Nephron progenitor cell (in vitro differentiated cells): ENCODE measurements at places on chromosomes 13 and 19.

DNA sequence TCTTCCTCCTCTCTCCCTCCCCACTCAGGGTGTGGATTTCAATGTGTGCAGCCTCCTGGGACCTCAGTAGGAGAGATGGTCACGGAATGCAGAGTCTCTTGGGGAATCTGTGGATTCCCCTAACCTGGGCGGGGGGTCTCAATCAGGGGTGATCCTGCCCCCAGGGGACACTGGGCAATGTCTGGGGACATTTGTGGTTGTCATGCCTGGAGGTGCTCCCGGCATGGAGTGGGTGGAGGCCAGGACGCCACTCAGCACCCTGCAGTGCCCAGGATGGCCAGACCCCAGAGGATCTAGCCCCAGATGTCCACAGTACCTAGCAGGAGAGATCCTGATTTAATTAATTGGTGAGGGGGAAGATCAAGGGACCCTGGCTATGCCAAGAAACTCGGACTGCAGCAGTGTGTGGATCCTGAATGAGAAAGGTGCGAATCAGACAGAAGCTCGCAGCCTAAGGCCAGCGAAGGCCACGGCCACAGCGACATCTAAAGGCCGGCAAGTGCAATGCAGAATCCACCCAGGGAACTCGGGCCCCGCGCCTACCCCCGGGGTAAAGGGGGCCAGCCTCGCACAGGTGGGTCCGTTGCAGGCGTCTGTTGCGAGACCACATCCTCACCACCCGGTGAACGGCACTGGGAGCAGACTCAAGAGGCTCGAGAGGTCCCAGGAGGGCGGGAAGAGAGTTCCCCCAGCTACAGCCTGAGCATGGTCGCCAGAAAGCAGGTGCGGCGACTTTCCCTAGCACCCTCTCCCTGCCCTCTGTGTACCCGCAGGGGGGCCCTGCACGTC lies 88.8 kb downstream of the GNG7 start:
- H3K36me3 ChIP-seq: no peaks in the 10 kb centered on the region
- H3K4me1 ChIP-seq: peaks cover 9% of the 10 kb centered on the region
- no peak overlapping the region for H3K4me3 ChIP-seq
- DNase-seq: peak; percentile 58
- peaks cover 22% of the 10 kb centered on the region for H3K27me3 ChIP-seq

DNA sequence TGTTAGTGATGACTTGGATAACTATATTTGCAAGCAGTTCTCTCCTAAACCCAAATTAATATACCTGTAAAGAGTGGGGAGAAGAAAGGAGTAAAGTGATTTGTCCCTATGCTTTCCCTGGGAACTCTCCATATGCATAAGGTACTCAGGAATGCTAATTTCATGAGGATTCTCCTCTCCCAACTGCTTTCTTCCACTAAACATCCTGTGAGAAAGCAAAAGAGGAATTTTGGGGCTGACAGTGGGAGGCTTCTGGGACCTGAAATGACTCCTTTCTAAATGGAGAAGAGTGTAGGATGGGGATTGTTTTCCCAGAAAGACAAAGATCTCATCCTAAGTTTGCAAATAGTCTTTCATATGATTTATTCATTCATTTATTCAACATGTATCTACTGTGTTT lies 250.5 kb downstream of the TDRD3 start:
- no peak overlapping the region for H3K4me3 ChIP-seq
- no peak overlapping the region for H3K27ac ChIP-seq
- H3K4me1 ChIP-seq: peaks cover 35% of the 10 kb centered on the region

GRCh38 chr13:95754069-95754468 lies 77.1 kb downstream of the DNAJC3 start:
- no peak for DNase-seq
- no peak overlapping the region for H3K4me3 ChIP-seq
- H3K27me3 ChIP-seq: no peaks in the 10 kb centered on the region
- peaks cover 17% of the 10 kb centered on the region for H3K36me3 ChIP-seq
- H3K27ac ChIP-seq: no peak overlapping the region

GRCh38 chr19:10603873-10604459 lies 16.9 kb upstream of the AP1M2 start:
- H3K4me3 ChIP-seq: peak overlapping the region; percentile 88
- H3K27ac ChIP-seq: peak overlapping the region; percentile 91
- DNase-seq: no peak
- peaks cover 31% of the 10 kb centered on the region for H3K27me3 ChIP-seq
- H3K4me1 ChIP-seq: peaks cover 19% of the 10 kb centered on the region

DNA sequence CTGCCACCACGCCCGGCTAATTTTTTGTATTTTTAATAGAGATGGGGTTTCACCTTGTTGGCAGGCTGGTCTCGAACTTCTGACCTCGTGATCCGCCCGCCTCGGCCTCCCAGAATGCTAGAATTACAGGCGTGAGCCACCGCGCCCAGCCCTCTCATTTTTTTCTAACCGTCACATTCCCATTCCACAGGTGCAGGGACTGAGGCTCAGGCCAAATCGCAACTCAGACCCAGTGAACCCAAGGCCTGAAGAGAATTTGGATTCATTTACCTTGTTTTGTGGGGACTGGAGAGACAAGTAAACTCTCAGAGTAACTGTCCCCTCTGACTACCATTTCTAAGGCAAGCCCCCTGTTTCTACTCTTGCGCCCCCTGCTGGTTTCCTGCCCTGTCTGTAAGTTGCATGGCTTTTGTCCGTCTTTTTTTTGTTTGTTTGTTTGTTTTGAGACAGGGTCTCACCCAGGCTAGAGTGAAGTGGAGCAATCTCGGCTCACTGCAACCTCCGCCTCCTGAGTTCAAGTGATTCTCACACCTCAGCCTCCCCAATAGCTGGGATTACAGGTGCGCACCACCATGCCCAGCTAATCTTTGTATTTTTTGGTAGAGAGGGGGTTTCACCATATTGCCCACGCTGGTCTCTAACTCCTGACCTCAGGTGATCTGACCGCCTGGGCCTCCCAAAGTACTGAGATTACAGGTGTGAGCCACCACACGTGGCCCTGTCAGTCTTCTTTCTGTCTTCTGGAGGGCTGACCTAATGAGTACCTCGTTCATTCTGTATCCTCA lies 2.3 kb upstream of the STRN4 start:
- no peak overlapping the region for H3K27ac ChIP-seq
- peak overlapping the region; percentile 57 for H3K4me3 ChIP-seq
- DNase-seq: peak; percentile 81
- H3K4me1 ChIP-seq: peaks cover 19% of the 10 kb centered on the region
- H3K36me3 ChIP-seq: peaks cover 36% of the 10 kb centered on the region
- H3K27me3 ChIP-seq: peaks cover 2% of the 10 kb centered on the region

- no peak for DNase-seq
- H3K27me3 ChIP-seq: peaks cover 27% of the 10 kb centered on the region
- H3K27ac ChIP-seq: peak overlapping the region; percentile 99
- H3K36me3 ChIP-seq: peaks cover 12% of the 10 kb centered on the region
- H3K4me3 ChIP-seq: peak overlapping the region; percentile 77
Observed at GRCh38 chr19:39518458-39518857, 3.5 kb downstream of the SELENOV start.

DNA sequence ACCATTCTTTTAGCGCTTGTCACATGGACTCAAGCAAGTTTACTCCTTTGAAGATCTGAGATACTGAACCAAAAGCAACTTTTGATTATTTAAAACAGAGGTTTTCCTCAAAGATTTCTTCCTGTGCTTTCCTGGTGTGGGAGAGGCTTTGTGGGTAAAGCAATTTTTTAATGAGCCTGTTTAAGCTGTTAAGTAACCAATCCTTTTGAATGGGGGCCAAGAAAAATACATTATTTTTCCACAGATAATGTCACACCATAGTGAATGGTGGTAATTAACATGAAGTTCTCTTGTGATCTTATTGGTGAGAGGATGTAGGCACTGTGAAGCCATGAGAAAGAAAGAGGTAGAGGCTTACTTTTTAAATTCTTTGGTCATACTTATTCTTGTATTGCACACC lies 55.8 kb upstream of the OBI1 start:
- DNase-seq: no peak
- H3K27ac ChIP-seq: no peak overlapping the region
- H3K27me3 ChIP-seq: no peaks in the 10 kb centered on the region

- no peak overlapping the region for H3K4me3 ChIP-seq
- no peaks in the 10 kb centered on the region for H3K36me3 ChIP-seq
- H3K4me1 ChIP-seq: no peaks in the 10 kb centered on the region
- H3K27me3 ChIP-seq: peaks cover 3% of the 10 kb centered on the region
- no peak overlapping the region for H3K27ac ChIP-seq
Observed at GRCh38 chr19:14015524-14016035, 9.5 kb upstream of the RFX1 start.

GRCh38 chr19:39474139-39474620 lies 6.5 kb upstream of the TIMM50 start:
- no peak overlapping the region for H3K27ac ChIP-seq
- DNase-seq: peak; percentile 91
- no peaks in the 10 kb centered on the region for H3K4me1 ChIP-seq
- H3K36me3 ChIP-seq: peaks cover 58% of the 10 kb centered on the region
- H3K27me3 ChIP-seq: peaks cover 4% of the 10 kb centered on the region

DNA sequence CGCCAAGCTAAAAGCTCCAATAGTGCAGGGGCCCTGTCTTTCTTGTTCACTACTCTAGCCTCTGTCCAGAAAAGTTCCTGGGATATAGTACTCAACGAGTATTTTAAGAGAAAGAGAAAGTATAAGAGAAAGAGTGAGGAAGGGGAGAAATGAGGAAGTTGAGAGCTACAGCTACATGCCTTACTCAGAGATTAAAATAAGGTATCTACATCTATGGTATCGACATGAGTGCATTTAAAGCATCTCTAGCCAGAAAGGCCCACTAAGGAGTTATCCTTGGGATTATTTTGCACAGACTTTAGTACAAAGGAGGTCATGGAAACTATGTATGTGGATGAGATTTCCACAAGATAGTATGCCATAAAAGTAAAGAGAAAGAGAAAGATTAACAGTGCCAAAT lies 28.5 kb downstream of the MYCBP2 start:
- DNase-seq: no peak
- H3K36me3 ChIP-seq: peaks cover 26% of the 10 kb centered on the region
- H3K4me3 ChIP-seq: no peak overlapping the region
- H3K27me3 ChIP-seq: no peaks in the 10 kb centered on the region
- H3K27ac ChIP-seq: no peak overlapping the region
- no peaks in the 10 kb centered on the region for H3K4me1 ChIP-seq

- DNase-seq: no peak
- peaks cover 45% of the 10 kb centered on the region for H3K4me1 ChIP-seq
- H3K36me3 ChIP-seq: peaks cover 12% of the 10 kb centered on the region
- no peaks in the 10 kb centered on the region for H3K27me3 ChIP-seq
- H3K27ac ChIP-seq: no peak overlapping the region
- no peak overlapping the region for H3K4me3 ChIP-seq
Observed at GRCh38 chr19:18465964-18466339, 28.0 kb upstream of the ISYNA1 start.

- peaks cover 3% of the 10 kb centered on the region for H3K27me3 ChIP-seq
- H3K4me1 ChIP-seq: peaks cover 21% of the 10 kb centered on the region
- H3K27ac ChIP-seq: no peak overlapping the region
Observed at GRCh38 chr13:42788601-42789000, 7.2 kb downstream of the FAM216B start.

GRCh38 chr13:22893204-22893603 lies 287.6 kb upstream of the SGCG start:
- no peak overlapping the region for H3K4me3 ChIP-seq
- H3K36me3 ChIP-seq: peaks cover 49% of the 10 kb centered on the region
- H3K27ac ChIP-seq: peak overlapping the region; percentile 30
- DNase-seq: no peak

GRCh38 chr19:8673276-8673891 lies 25.2 kb downstream of the ACTL9 start:
- H3K4me1 ChIP-seq: no peaks in the 10 kb centered on the region
- H3K4me3 ChIP-seq: no peak overlapping the region
- H3K27ac ChIP-seq: no peak overlapping the region
- peaks cover 27% of the 10 kb centered on the region for H3K27me3 ChIP-seq
- peaks cover 4% of the 10 kb centered on the region for H3K36me3 ChIP-seq

DNA sequence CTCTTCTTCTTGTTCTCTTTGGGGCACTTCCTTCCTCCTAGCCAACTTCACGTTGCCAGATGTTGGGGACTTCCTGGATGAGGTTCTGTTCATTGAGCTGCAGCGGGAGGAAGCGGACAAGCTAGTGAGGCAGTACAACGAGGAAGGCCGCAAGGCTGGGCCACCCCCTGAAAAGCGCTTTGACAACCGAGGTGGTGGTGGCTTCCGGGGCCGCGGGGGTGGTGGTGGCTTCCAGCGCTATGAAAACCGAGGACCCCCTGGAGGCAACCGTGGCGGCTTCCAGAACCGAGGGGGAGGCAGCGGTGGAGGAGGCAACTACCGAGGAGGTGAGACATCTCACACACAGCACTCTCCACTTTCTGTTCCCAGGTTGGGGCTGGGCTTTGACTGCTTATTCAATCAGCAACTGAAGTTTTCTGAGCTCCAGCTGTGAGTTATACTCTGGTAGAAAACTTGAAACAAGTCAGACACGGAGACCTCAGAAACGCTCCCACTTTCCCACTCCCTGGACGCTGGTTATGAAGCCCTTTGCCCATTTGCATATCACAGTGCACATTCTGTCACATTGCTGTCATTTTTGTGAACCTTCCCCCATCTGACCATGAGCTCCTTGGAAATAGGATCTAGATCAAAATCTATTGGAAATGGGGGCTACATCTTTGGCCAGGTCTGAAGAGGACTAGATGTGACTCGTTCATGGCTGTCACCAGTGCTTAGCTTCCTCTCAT lies 7.2 kb upstream of the CCDC97 start:
- DNase-seq: no peak
- peak overlapping the region; percentile 64 for H3K27ac ChIP-seq
- H3K4me3 ChIP-seq: no peak overlapping the region
- H3K36me3 ChIP-seq: peaks cover 82% of the 10 kb centered on the region

- peak overlapping the region; percentile 90 for H3K27ac ChIP-seq
- peaks cover 2% of the 10 kb centered on the region for H3K27me3 ChIP-seq
- H3K36me3 ChIP-seq: peaks cover 40% of the 10 kb centered on the region
- no peak for DNase-seq
Observed at GRCh38 chr19:49570997-49571676, 9.2 kb downstream of the NOSIP start.

DNA sequence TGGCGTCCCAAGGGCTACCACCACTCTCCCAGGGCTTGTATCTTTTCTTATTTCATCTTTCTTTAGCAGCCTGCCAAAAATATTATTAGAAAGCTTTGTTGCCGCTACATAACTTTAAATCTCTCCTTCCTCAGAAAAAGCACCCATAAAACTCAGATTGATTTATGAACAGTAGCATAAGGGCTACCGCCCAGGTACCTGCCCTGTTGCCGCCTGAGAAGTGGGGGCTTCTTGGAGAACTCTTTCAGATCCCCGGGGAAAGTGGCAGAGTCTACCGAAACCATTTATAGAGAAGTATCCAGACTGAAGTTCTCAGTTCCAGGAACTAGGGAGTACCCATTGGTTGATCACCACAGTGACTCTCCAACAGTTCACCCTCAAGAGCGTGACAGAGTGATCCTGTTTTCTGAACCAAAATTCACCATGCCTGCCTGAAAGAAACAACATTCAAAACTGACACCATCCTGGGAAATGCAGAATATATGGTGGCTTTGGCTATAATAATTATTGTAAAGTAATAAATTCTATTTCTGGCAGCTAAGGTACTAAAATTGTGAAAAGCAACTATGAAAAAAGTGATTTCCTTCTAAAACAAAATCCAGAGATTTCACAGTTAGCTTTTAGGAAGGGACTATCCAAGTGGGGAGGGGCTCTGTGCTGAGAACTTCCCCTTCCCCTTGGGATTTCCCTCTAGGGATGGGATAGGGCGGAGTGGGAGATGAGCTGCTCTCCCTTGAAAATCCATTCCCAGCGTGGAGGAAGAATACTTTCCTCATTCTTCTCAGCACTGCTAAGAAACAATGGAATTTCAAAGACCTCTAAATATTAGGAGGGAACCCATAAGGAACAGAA lies 877 bp upstream of the N4BP2L1 start:
- H3K4me1 ChIP-seq: peaks cover 37% of the 10 kb centered on the region
- peaks cover 23% of the 10 kb centered on the region for H3K36me3 ChIP-seq
- peak overlapping the region; percentile 80 for H3K4me3 ChIP-seq
- no peak for DNase-seq
- H3K27ac ChIP-seq: no peak overlapping the region

GRCh38 chr13:110187641-110188161 lies 119.3 kb downstream of the COL4A1 start:
- peaks cover 13% of the 10 kb centered on the region for H3K4me1 ChIP-seq
- peaks cover 68% of the 10 kb centered on the region for H3K36me3 ChIP-seq
